IMR-90 (cell line): ENCODE measurements at places on chromosomes 16 and 17. TPM values are rescaled to one million over a fixed set of nuclear protein-coding genes. Genes with fewer than 3 reads are reported as not detected.

DNA sequence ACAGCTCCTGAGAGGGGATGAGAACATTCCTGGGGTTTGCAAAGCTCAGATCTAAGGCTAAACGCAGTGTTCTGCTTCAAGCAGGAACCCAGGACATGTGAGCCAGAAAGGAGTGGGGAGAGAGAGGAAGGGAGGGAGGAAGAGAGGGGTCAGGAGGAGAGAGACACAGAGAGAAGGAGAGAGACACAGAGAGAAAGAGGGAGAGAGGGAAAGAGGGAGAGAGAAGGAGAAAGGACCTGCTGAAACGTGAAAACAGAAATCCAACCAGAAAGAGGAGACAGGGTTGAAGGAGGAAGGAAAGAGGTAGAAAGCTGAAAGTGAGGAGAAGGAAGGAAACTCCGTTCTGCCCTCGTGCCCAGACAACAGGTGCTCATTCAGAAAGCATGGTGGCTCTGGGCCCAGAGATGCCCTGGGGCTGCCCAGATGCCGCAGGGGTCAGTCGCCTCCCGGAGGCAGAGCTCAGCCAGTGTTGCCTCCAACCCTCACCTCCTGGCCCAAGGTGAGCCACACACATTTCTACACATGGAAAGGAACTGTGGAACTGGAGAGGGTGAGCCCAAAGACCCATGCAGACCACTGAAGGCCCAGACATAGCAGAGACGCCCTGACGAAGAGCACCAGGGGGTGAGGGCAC, 49.0 kb upstream of the ENPP7 start:
- DNase-seq = no peak

GRCh38 chr16:17770104-17770503, 299.3 kb upstream of the XYLT1 start:
- no peak for DNase-seq

DNA sequence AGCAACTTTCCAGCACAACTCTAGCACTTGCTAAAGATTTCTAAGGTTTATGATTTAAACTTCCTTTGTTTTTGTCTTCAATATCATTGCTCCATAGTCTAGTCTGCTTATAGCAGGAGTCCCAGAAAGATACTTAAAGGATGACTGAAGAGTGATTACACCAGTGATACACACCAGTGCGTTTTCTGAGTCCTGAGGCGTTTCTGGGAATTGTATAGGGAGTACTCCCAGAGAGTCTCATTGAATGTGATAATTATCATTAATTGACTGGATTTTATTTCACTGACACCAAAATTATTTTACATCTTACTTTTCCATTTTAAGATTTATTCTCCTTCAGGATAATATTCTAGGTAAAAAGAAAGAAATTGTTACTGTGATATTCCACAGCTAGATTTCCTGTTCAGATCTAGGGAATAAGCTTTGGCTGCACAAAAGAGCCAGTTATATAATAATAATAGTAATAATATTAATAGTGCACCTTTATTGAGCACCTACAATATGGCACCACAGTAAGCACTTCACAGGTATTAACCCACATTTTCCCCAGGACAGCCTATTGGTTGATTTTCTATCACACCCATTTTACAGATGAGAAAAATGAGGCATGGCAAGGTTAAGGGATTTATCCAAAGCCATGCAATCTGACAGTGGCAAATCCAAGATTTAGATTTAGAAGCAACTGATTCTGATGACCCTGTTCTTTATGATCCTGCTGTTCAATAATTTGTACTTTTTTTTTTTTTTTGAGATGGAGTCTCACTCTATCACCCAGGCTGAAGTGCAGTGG, 62.6 kb downstream of the IRX5 start:
- DNase-seq = no peak

DNA sequence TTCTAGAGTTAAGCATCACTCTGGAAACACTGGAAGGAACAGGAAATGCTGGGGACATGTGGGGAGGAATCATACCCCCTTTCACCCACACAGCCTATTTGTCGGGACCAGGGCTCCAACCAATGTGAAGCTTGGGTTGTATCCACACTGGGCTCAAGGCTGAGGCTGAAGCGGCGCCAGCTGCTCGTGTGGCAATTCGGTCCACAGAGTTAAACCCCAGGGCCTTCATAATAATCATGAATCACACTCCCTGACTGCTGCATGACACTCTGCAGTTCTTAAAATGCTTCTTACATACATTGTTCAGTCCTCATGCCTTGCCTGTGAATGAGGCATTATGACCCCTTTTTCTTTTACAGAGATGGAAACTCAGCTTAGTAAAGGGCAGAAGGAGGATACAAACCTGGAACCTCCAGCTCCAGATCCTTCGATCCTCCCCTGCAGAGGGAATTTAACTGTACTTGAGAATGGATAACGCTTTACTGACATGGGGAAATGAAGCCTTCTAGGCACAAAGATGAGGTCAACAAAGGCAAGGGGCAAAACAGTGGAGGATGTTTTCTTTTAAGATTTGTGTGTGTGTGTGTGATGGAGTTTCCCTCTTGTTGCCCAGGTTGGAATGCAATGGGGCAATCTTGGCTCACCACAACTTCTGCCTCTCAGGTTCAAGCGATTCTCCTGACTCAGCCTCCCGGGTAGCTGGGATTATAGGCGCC, 72.7 kb downstream of the SOX9 start:
- DNase-seq = peak; percentile 69

DNA sequence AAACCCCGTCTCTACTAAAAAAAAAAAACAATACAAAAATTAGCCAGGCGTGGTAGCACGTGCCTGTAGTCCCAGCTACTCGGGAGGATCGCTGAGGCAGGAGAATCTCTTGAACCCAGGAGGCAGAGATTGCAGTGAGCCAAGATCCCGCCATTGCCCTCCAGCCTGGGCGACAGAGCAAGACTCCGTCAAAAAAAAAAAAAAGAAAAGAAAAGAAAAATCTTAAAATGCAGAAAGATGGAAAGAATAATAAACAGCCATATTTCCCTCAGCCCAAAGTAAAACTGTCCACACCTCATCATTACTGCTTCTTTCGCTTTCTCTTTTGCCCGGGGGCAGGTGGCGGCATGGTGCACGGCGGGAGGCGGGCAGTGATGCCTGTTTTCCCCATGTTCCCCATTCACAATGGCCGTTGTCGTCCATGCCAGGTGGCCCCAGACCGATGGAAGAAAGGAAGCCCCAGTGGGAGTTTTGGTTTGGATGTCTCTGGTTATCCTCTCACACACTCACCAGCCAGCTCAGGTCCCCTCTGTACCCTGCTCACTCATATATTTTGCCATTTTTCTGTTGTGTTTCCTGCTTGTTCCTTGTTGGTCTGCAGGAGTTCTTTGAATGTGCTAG, 37.0 kb upstream of the PEMT start:
- DNase-seq = no peak

- DNase-seq = peak; percentile 41
These were observed 4.9 kb downstream of the UBE2O start for GRCh38 chr17:76447931-76448652.

DNA sequence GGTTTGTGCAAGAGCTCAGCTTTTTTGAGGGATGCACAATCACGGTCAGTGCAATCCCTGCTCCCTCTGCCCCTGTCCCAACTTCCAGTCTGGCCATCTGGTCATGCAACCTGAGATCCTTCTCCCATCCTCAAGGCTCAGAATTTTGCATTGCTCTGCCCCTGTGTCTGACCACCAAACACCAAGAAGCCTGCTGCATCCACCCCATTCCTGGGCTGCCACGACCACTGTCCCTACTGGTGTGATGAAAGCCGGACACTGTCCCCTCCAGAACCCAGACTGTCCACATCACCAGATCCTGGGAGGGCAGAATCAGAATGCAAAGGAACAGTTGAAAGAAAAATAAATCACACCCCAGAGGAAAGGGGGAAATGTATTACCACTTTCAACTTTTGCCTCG, 231.0 kb downstream of the C16orf78 start:
- DNase-seq = no peak

DNA sequence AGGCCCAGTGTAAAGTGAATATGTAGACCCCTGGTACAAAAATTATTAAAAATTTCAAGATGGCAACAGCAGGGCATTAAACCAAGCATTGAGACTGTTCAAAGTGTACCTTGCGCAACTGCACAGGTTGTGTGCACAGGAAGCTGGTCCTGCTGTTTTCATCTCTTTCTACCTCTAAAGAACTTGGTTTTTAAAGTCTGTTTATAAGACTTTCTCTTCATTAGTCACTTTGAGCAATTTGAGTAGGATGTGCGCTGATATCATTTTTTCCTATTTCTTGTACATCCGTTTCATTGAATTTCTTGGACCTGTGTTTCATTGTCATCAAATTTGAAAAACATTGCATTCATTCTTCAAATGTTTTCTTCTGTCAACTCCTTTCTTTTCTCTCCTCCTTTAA, 16.8 kb upstream of the PMP22 start:
- no peak for DNase-seq

GRCh38 chr16:24203675-24204074, 52.5 kb upstream of the CACNG3 start:
- DNase-seq = no peak

Gene NEUROD2
- total RNA-seq = not detected in 2 replicates

Gene ASIC2
- total RNA-seq = under 0.01 TPM in 1 of 2 replicates, not detected in the other

Gene GUCY2D
- total RNA-seq = not detected in 2 replicates

Gene TAC4
- total RNA-seq = not detected in 2 replicates

Gene CLEC3A
- not detected in 2 replicates for total RNA-seq

Gene ARL4D
- 12.5 and 12.8 TPM in 2 replicates for total RNA-seq
